ENCODE measurements at places on chromosomes 2 and 18. TPM values are rescaled to one million over a fixed set of nuclear protein-coding genes. Genes with fewer than 3 reads are reported as not detected.

The KCNIP3 gene
- total RNA-seq, result 1.8 TPM

DNA sequence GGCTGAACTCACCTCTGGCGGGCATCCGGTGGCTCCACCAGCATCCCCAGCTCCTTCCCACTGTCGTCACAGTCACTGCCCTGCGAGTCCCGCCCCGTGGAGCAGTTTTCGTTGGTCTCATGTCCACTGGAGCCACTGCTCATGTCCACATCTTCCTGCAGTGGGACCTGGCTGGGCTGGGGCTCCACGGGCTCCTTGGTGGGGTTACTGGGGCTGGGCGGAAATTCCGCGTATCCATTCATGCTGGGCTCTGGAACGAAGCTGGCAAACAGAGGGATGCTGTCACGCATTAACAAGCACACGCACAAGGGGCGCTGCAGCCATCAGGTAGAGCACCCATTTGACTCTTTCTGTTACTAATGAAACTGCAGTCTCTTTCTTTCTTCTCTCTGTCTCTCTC, 10.7 kb downstream of the PER2 start:
- H3K27me3 ChIP-seq, result no peaks in the 10 kb centered on the region
- peaks cover 17% of the 10 kb centered on the region for H3K36me3 ChIP-seq
- no peak overlapping the region for H3K4me3 ChIP-seq
- H3K4me1 ChIP-seq, result no peaks in the 10 kb centered on the region
- H3K27ac ChIP-seq, result no peak overlapping the region

The CCDC141 gene
- total RNA-seq, result 25.7 TPM

DNA sequence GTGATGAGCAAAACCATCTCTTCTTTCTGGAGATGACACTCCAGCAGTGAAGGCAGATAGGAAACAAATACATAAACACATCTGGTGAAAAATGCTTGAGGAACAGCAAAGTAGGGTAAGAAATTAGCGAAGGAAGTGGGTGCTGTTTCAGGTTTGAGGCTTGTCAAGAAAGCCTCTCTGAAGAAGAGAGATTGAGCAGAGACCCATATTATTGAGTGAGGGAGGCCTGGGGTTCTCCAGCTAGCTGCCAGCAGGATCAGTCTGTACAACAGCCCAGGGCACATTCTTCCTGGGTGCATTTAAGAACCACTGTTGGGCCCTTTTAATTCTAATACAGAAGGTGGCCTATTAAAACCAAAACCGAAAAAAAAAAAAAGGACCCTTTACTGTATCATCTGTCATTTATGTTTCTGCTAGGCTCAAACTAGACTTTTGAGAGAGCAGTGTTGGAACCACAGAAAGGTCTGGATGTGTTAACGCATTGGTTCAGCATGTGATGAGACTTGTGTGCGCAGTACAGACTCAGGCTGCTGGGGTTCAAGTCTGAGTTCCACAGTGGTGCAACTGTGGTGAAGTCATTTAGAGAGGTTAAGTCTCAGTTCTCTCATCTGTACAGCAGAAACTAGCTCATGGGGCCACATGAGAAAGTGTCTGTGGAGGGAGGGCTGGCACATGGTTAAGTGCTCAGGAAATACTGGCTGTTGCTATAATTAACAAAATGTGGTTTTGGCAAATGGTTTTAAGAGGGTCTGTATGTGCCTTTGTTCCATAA, 28.9 kb downstream of the MGAT5 start:
- no peaks in the 10 kb centered on the region for H3K36me3 ChIP-seq
- no peak overlapping the region for H3K27ac ChIP-seq
- no peaks in the 10 kb centered on the region for H3K27me3 ChIP-seq
- DNase-seq, result no peak

DNA sequence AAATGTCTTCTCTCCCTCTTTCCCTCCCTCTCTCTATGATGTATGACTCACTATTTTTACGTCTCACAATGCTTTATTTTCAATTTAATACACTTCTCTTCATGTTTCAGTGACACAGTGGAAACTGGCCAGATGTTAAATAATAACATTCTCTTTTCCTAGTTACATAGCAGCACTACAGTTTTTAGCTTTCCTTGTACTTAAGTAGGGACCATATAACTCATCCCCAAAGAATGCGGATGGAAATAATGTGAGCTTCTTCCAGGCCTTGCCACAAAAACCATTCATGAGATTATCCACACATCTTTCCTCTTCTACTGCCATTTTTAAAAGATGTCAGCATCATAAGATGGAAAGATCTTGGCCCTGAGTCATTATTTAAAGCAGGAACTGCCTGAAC, 789.4 kb downstream of the LRP1B start:
- H3K36me3 ChIP-seq, result no peaks in the 10 kb centered on the region
- H3K4me1 ChIP-seq, result no peaks in the 10 kb centered on the region
- H3K4me3 ChIP-seq, result no peak overlapping the region
- DNase-seq, result peak; percentile 4

DNA sequence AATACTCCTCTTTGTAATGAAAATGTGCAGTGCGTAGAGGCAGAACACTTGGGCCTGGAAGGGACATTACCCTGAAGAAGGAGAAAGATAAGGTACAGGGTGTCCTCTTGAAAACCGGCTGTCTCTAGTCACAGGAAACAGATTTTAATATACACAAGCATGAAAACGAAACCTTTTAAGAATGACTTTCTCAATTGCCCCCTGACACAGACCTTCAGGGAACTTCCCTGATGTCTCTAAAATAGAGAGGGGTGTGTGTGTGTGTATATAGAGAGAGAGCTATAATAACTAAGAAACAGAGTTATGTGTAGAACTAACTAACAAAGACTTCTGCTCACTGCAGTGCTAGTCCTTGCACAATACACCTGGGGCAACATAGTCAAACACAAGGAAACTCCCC, 780.0 kb downstream of the CNTNAP5 start:
- DNase-seq, result no peak
- H3K27ac ChIP-seq, result no peak overlapping the region
- H3K36me3 ChIP-seq, result no peaks in the 10 kb centered on the region

DNA sequence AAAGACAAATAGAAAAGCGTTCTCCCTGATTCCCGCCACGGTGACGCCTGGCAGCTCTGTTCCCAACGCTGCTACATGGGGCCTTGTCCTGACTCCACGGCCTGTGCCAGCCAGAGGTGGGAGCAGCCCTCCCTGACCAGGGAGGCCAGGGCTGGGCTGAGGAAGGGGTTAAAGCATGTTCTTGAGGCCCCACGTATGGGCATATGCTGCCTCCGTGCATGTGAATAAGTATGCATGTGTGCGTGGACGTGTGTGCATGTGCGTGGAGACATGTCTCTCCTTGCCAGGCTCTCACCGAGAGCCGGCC, 1.6 kb upstream of the SNED1 start:
- H3K27ac ChIP-seq, result peak overlapping the region; percentile 41
- H3K27me3 ChIP-seq, result no peaks in the 10 kb centered on the region
- peak; percentile 12 for DNase-seq
- H3K4me1 ChIP-seq, result peaks cover 51% of the 10 kb centered on the region
- peaks cover 12% of the 10 kb centered on the region for H3K36me3 ChIP-seq

DNA sequence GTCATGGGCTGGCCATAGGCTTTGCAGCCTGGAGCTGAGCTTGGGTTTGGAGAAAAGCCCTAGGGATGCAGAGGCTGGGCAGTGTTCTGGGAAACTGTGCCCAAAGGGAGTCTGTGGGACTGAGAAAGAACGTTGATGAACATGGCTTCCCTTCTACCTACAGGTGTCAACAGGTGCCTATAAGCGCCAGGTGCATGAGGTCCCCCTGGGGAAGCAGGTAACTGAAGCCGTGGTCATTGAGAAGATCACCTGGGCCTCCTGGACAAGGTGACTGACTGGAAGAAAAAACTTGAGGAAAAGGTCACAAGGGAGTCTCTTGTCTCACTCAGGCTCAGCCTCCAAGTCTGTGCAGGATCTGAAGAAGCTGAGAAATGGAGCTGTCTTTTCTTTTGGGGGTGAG, 83.4 kb downstream of the RTN4 start:
- no peaks in the 10 kb centered on the region for H3K36me3 ChIP-seq
- H3K27me3 ChIP-seq, result no peaks in the 10 kb centered on the region
- H3K4me1 ChIP-seq, result peaks cover 8% of the 10 kb centered on the region
- DNase-seq, result no peak

GRCh38 chr2:26612522-26613240, 28.5 kb downstream of the CIB4 start:
- no peaks in the 10 kb centered on the region for H3K27me3 ChIP-seq
- H3K27ac ChIP-seq, result peak overlapping the region; percentile 11
- H3K4me1 ChIP-seq, result peaks cover 84% of the 10 kb centered on the region

The STAMBP gene
- 25.1 TPM for total RNA-seq

Measured in lung (tissue), 17 donors.